Karpas-422 (cell line): ENCODE measurements at places on chromosomes 4 and X. TPM values are rescaled to one million over a fixed set of nuclear protein-coding genes. Genes with fewer than 3 reads are reported as not detected.

UCP1 gene
- total RNA-seq: not detected in 2 replicates

JCHAIN gene
- 51.0 and 77.5 TPM in 2 replicates for total RNA-seq

ARHGAP24 gene
- total RNA-seq: 40.0 and 65.1 TPM in 2 replicates

LRCH2 gene
- not detected in 2 replicates for total RNA-seq

LRAT gene
- not detected in 2 replicates for total RNA-seq

EXOC1 gene
- 30.9 and 40.2 TPM in 2 replicates for total RNA-seq
